Lower leg skin (tissue), 4 donors: ENCODE measurements at places on chromosomes 4 and X. TPM values are rescaled to one million over a fixed set of nuclear protein-coding genes. Genes with fewer than 3 reads are reported as not detected.

DNA sequence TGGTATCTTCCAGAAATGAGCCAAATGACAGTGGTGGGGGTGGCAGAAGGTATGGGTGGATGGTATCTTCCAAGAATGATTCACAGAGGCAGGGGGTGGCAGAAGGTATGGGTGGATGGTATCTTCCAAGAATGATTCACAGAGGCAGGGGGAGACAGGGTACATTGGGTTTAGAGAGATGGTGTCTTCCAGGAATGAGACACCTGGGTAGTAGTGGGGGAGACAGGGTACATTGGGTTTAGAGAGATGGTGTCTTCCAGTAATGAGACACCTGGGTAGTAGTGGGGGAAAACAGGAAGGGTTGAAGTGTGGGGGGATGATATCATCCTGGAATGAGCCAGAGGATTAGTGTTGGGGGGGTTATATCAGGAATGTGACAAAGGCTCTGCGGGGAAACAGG, 62.0 kb downstream of the MAOA start:
- no peak for DNase-seq

- no peak for DNase-seq
These were observed 53.0 kb downstream of the AMELX start for GRCh38 chrX:11346121-11346682.

- no peak for DNase-seq
These were observed 26.8 kb upstream of the GRXCR1 start for GRCh38 chr4:42865572-42866189.

- DNase-seq = no peak
These were observed 65.7 kb downstream of the CLCN5 start for GRCh38 chrX:49988143-49988542.

DNA sequence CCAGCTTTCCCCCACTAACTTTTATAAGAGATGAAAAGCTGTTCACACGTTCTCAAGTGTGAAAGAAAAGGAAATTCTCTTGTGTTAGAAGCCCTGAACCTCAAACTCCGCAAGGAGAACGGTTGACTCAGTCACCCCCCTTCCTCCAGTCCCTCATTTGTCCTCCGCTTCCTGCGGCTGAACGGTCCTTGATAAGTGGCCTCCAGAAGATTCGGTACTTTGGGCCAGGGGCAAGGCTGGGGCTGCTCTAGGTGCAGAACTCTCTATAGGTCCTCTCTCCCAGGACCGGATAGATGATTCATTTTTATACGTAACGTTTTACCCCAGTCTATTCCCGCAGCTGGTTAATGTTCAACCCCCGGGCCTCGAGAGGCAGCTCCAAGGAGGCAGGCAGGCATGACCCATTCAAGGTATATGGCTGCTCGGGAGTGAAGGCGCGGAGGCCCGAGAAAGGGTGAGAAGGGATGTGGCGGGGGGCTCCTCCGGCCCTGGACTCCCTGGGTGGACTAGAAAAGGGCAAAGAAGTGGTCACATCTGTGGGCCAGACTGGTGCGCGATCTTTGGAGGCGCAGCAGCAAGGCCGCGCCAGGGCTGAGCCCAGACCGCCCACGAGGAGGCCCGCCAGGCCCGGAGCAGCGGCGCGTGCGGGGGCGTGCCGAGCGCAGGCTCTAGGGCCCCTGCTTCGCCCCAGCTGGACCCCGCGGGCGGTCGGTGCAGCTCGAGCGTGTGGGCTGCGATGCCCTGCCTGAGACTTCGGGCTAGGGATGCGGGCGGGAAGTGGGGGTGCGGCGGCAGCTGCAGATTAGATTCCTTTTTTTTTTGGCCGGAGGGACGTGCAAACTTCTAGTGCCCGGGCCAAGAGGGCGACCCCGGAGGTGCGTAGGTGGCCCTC, 11.7 kb downstream of the PITX2 start:
- no peak for DNase-seq

DNA sequence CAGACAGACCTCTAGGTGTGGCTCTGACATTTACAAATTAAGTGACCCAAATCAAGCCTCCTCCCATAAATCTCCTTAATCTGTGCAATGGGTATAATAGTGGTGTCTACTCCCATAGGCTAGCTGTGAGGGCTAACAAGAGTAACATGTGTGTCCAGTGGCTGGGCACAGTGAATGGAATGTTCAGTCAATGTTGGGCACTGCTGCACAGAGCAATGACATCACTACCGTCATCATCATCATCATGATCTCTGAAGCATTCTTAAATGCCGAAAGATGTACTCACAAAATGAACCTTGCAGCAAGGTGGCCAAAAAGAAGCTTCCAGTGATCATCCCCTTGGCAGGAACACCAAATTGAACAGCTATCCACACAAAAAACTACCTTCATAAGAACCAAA, 43.5 kb downstream of the CHRNA9 start:
- DNase-seq = no peak

DNA sequence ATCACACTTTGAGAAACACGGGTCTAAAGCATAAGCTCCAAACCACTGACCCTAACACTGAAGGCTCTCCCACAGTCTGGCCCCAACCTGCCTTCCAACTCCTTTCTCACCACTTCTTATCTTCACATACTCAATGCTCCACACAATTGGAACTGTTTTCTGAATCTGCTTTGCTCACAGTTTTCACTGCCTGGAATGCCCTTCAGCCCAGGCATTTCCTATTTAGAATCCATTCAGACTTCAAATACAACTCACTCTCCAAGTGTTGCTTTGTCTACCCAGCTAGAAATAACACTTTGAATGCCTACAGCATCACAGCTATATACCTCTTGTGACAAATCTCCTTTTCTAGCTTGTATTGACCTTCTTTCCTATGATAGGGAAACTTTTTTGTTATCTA, 10.2 kb downstream of the OTUD4 start:
- DNase-seq = no peak

DNA sequence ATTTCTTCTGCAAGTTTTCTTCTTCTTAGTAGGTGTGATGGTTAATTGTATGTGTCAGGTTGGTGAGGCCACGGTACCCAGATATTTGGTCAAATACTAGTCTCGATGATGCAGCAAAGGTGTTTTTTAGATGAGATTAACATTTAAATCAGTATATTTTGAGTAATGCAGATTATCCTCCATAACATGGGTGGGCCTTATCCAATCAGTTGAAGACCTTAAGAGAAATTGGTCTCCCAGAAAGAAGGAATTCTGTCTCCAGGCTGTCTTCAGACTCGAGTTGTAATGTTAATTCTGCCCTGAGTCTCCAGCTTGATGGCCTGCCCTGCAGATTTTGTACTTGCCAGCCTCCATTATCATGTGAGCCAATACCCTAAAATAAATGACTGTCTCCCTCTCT, 122.5 kb upstream of the TSPAN5 start:
- no peak for DNase-seq

DNA sequence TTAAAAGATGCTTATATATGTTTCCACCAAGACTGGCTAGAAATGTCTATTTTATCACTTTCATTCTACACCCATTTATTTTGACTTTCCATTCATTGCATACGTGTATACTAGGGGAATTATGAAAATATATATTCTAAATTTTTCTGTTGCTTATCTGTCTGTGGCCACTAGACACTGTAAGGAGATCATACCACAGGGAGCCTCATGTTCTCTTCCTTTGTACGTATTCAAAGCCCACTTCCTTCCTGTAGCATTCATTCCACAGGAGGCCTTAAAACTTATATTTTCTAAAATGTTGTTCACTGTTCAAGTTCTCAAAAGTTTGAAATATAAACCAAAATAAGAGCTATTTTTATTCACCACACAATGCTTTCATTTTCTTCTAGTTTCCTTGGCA, 1848.9 kb upstream of the TENM3 start:
- DNase-seq = no peak

DNA sequence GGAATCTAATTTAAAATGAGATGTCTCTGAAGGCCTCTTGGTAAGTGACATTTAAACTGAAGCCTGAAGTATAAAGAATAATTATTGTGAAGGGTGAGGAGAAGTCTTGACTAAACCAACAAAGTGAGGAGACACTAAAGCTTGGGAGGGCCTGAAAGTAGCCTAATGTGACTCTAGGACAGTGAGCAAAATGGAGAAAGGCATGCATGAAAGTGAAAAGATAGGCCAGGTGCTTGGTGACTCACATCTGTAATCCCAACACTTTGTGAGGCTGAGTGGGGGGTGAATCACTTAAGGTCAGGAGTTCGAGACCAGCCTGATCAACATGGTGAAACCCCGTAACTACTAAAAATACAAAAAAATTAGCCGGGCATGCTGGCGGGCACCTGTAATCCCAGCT, 46.9 kb upstream of the SMARCAD1 start:
- DNase-seq = no peak

- DNase-seq = no peak
These were observed 153.3 kb downstream of the TMEM164 start for GRCh38 chrX:110156167-110156754.

GRCh38 chr4:74539044-74539790, 94.3 kb downstream of the AREG start:
- no peak for DNase-seq

- no peak for DNase-seq
These were observed 1130.8 kb downstream of the FAT4 start for GRCh38 chr4:126445596-126445995.

GRCh38 chrX:118373538-118373937, 27.6 kb downstream of the WDR44 start:
- no peak for DNase-seq

GRCh38 chr4:185318679-185319078, 77.0 kb downstream of the LRP2BP start:
- DNase-seq = no peak

GRCh38 chrX:145735036-145735435, 82.6 kb upstream of the SLITRK2 start:
- no peak for DNase-seq

GRCh38 chr4:156476359-156476758, 495.2 kb downstream of the PDGFC start:
- DNase-seq = no peak

- no peak for DNase-seq
These were observed 8.4 kb downstream of the TDO2 start for GRCh38 chr4:155911905-155912304.

- DNase-seq = no peak
These were observed 267.4 kb downstream of the IL1RAPL1 start for GRCh38 chrX:28854637-28855036.

DNA sequence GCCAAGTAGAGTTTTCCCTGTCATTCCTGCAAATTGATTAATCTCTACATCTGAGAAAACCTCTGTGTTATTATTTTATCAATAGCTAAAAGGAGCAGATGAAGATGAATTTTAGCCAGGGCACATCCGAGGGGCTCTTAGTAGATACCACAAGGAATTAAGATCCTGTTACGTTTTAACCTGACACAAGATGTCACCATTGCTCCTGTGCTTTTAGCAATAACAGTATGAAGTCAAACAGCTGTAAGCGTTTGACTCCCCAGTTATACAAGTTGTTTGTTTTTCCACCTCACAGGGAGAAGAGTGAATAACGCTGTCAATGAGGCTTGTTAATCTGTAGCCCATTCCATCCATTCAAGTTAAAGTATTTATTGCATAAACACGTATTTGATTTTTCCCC, 76.0 kb upstream of the AP1S2 start:
- no peak for DNase-seq

GRCh38 chr4:20337261-20337664, 85.6 kb downstream of the SLIT2 start:
- no peak for DNase-seq

- no peak for DNase-seq
These were observed 32.5 kb upstream of the SMIM10L2A start for GRCh38 chrX:135389243-135389642.

DNA sequence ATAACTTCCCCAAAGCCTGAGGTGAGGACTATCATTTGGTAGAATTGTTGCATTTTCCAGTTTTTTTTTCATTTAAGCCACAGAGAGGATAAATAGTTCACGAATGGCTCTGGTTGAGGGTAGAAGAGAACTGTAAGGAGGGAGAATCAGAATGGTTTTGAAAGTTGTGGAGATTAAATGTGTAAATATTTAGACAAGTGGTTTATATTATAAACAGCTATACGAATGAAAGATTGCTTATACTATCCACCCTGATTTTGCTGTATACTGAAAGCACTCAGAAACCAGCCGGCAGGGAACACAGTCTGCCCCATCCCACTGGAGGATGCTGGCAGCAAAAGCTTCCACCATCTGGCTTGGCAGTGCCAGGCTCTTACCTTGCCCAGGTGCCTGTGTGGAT, 341.1 kb downstream of the RAPGEF2 start:
- DNase-seq = no peak

GRCh38 chr4:32986236-32986635, 2266.1 kb downstream of the PCDH7 start:
- DNase-seq = no peak

- no peak for DNase-seq
These were observed 170.6 kb downstream of the KDR start for GRCh38 chr4:54954656-54955388.

GRCh38 chr4:112881842-112882241, 167.6 kb upstream of the ANK2 start:
- no peak for DNase-seq

DNA sequence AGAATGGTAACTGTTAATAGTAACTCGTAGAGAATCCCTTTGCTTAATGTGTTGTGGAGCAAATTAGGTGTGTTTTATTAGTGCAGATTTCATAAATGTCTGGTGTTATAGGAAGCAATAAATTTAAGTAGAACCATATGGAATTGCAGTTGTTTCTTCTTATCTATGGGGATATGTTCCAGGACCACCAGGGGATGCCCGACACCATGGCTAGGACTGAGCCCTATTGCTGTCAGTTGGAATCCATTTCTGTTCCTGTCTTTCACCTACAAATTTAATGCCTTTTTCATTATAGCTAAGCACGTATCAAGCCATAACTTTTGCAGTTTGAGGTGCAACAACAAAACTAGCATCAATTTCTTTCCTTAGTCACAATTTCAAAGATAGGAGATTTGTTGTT, 72.5 kb downstream of the DDIT4L start:
- DNase-seq = no peak

ZFP92 gene
- total RNA-seq = not detected

NSDHL gene
- total RNA-seq = 14.3 TPM

FGD1 gene
- total RNA-seq = 7.1 TPM

CXorf65 gene
- not detected for total RNA-seq

GSPT2 gene
- 1.3 TPM for total RNA-seq

TBC1D8B gene
- 2.1 TPM for total RNA-seq

CDS1 gene
- 30.5 TPM for total RNA-seq

SLC38A5 gene
- 22.6 TPM for total RNA-seq

PORCN gene
- total RNA-seq = 22.4 TPM

USP51 gene
- 0.08 TPM for total RNA-seq

ARMCX2 gene
- 5.4 TPM for total RNA-seq

MAGEB10 gene
- total RNA-seq = not detected

CD99L2 gene
- 26.8 TPM for total RNA-seq

SPOCK3 gene
- total RNA-seq = not detected
